ENCODE measurements at places on chromosomes 7 and 10. TPM values are rescaled to one million over a fixed set of nuclear protein-coding genes. Genes with fewer than 3 reads are reported as not detected.

The IRF5 gene
- total RNA-seq = 17.8 TPM

The LRRC17 gene
- total RNA-seq = 0.12 TPM

The EDRF1 gene
- total RNA-seq = 14.3 TPM

The PDK4 gene
- 25.7 TPM for total RNA-seq

The ZRANB1 gene
- total RNA-seq = 8.9 TPM

The SLC18A3 gene
- total RNA-seq = not detected

The FFAR4 gene
- 0.08 TPM for total RNA-seq

The HOXA11 gene
- 0.68 TPM for total RNA-seq

The TEX47 gene
- not detected for total RNA-seq

The TBC1D12 gene
- total RNA-seq = 6.8 TPM

The MSMB gene
- total RNA-seq = 0.42 TPM

The MYO3A gene
- not detected for total RNA-seq

The OLAH gene
- 0.77 TPM for total RNA-seq

The CDC14C gene
- total RNA-seq = not detected

The MPLKIP gene
- 35.2 TPM for total RNA-seq

The SOSTDC1 gene
- not detected for total RNA-seq

The GIMAP2 gene
- 0.09 TPM for total RNA-seq

The CALCR gene
- not detected for total RNA-seq

The VAX1 gene
- total RNA-seq = 1.3 TPM
